Stimulated activated CD4-positive, alpha-beta T cell treated with anti-CD3 and anti-CD28 coated beads, Interleukin-2, amount 100 ng/mL, for 4 hours (primary cell): ENCODE measurements at places on chromosomes 3 and 15.

GRCh38 chr3:31230425-31231223 is 302.1 kb upstream of the STT3B start:
- DNase-seq, result no peak

DNA sequence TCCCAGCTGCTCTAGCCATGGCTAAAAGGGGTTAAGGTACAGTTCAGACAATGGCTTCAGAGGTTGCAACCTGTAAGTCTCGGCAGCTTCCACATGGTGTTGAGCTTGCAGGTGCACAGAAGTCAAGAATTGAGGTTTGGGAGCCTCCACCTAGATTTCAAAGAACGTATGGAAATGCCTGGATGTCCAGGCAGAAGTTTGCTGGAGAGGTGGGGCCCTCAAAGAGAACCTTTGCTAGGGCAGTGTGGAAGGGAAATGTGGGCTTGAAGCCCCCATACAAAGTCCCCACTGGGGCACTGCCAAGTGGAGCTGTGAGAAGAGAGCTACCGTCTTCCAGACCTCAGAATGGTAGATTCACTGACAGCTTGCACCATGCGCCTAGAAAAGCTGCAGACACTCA is 73.7 kb downstream of the STT3B start:
- no peak for DNase-seq

DNA sequence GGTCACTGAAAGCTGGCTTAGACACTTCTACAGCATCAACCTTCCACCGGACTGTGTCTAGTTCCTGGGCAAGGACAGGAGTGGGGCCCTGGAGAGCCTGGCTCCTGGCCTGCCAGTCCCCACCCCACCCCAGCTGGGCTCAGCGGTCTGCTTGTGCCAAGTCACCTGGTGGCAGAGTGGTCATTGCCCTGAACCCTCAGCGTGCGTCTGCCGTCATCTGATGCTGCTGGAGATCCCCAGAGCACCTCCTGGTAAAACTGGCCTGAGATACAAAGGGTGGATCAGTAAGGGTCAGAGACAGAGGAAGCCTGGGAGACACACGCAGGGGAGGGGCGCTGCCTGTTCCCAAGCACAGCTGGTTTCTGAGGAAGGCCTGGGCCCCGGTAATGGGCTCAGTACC is 16.7 kb downstream of the ITIH4 start:
- DNase-seq, result no peak

DNA sequence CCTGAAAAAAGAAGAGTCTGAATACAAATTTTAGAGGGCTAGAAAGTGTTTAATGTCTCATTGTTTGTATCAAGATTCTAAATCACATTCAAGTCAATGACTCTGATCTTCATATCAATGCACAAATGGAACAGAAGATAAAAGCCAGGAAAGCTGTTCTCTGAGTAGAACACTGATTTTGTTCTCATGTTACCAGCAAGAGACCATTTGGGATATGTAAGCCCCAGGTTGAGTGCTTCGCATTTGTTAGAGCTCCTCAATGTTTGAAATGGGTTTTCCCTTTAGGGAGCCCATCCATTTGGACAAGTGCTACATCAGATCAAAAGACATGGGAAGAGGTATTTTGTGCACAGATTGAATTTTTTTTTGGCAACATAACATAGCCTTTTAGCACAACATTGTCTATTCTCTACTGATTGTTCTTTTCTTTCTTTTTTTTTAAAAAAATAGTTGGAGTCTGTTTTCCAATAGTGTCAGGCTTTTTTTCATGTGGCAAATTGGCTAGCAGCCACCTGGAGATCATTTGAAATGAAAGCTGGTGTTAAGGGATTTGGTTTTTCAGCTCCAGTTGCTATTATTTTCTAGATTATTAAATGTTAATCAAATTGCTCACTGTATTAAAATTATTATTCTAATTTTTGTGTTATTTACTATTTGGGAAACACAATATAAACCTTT is 74.5 kb upstream of the ZPLD1 start:
- no peak for DNase-seq
